Endodermal cell (in vitro differentiated cells): ENCODE measurements at places on chromosomes 11 and 22. TPM values are rescaled to one million over a fixed set of nuclear protein-coding genes. Genes with fewer than 3 reads are reported as not detected.

GRCh38 chr11:9748361-9748970, 84.6 kb downstream of the SWAP70 start:
- peak; percentile 77 for DNase-seq

DNA sequence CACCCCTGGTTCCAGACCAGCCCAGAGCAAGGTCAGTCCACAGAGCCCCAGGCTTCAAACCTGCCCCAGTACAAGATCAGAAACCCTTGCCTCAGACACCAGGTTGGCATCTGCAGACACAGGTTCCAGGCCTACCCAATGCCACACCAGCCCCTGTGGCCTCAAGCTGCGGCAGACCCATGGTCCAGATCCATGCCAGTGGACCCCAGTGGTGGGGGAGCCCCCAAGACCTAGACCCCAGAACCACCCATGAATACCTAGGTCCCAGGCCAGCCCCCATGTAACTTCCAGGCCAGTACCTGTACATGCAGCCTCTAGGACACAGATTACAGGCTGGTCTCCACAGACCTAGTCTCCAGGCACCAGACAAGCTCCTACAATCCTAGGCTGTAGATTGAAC, 1019.3 kb downstream of the JRKL start:
- DNase-seq: no peak

DNA sequence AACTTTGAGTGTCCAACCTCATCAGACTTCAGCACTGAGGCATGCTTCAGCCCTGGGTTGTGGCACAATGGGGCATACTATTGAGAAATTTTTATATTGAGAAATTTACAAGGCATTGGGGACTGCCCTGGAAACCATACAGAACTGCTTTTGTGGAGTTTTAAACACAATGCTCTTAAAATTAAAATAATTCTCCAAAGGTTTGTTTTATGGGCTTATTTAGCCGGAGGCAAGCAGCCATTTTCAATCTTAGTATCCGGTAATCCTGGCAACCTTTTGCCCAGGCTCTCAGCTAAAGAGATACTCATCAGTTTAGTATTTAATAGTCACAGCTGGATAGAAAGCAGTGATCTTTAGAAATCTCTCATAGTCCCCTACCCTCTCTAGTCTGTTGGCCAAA, 3.1 kb upstream of the EXPH5 start:
- DNase-seq: no peak

- peak; percentile 96 for DNase-seq
These were observed 132.7 kb upstream of the RCN1 start for GRCh38 chr11:31958076-31958735.

- no peak for DNase-seq
These were observed 84.9 kb upstream of the RAB1B start for GRCh38 chr11:66183494-66184048.

DNA sequence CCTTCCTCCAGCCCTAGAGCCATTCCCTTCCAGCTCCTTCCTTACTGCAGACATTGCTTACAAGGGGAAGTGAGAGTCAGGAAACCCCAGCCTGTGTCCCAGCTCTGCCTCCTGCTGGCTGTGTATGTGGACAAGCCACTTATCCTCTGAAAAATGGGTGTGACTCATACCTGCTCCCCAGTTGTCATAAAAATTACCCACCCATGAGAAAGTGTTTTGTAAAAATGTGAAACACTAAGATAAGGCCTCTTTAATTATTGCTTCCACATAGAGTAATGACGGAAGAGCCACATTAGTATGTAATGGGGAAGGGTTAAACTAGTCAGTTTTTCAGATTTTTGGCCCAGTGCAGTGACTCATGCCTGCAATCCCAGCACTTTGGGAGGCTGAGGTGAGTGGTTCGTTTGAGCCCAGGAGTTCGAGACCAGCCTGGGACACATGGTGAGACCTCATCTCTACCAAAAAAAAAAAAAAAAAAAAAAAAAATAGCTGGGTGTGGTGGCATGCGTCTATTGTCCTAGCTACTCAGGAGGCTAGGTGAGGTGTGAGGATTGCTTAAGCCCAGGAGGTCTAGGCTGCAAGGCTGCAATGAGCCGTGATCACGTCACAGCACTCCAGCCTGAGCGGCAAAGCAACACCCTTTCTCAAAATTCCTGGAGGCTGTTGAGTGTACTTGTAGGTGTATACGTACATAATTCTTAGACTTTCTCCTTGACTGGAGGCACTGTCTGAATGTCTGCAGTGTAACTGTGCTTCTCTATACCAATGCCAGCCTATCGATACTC, 84.9 kb downstream of the CTTN start:
- DNase-seq: peak; percentile 71

DNA sequence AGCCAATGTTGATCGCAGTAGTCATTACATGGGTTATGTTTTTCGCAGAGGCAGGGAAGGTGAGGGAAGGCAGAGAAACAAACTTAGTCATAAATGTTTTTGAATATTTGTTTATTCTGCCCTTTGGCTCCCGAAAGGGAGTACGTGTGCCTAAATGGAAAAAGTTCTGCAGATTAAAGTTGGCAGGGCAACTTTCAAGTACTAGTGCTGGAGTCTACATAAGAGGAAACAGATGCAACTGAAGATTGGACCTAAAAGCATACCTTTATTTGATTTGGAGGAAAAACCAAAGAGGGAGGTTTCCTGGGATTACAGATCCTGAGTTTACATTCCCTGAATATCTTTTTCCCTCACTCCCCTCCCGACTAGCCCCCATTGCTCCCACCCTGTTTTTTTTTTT, 5.7 kb downstream of the HSD17B12 start:
- no peak for DNase-seq

- DNase-seq: peak; percentile 66
These were observed 60.5 kb downstream of the ADAMTS15 start for GRCh38 chr11:130508913-130509312.

- DNase-seq: no peak
These were observed 53.8 kb downstream of the BUD13 start for GRCh38 chr11:116718955-116719501.

DNA sequence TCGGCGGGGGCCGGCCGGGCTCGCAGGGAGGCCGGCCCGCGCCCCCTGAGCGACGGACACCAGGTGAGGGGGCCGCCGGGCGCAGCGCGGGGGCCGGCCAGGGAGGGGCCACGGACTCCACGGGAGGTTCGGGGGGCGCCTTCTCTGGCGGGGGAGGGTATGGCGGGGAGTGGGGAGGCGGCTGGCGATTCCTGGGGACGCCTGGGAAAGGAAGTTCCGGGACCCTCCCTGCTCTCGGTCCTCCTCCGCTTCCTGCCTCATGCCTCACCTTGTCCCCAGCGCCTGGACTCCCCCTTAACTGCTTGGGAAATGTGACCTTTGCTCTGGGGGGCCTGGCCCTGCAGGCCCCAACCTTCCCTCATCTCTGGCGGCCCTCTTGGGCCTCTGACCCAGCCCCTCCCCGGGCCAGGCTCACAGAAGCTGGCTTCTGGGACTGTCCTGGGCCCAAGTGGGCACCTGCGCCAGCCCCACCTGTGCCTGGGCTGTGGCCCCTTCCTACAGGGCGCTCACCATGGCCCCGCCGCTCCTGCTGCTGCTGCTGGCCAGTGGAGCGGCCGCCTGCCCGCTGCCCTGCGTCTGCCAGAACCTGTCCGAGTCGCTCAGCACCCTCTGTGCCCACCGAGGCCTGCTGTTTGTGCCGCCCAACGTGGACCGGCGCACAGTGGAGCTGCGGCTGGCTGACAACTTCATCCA, 516 bp downstream of the LRFN4 start:
- DNase-seq: peak; percentile 78

GRCh38 chr11:119149018-119149785, at the start of gene ABCG4:
ABCG4 (plus strand) TSS chr11:119149052; CDS start chr11:119149966, 914 bp downstream.
- peak; percentile 80 for DNase-seq

GRCh38 chr11:69915501-69916250, 96.5 kb upstream of the FGF3 start:
- peak; percentile 97 for DNase-seq

The PNPLA5 gene
- 0.68 and 0.86 TPM in 2 replicates for total RNA-seq

The APOA4 gene
- total RNA-seq: 0.25 to 0.38 TPM in 2 of 3 replicates, not detected in the other

The RIMBP3B gene
- 0.29 and 0.57 TPM in 2 replicates for total RNA-seq

The ELFN2 gene
- total RNA-seq: 0.38 and 0.46 TPM in 2 replicates
